ENCODE measurements at places on chromosomes 7 and 10.

- no peak for DNase-seq
These were observed 15.9 kb downstream of the TTYH3 start for GRCh38 chr7:2647594-2648172.

- DNase-seq: no peak
These were observed 35.2 kb upstream of the NPSR1 start for GRCh38 chr7:34622771-34623250.

DNA sequence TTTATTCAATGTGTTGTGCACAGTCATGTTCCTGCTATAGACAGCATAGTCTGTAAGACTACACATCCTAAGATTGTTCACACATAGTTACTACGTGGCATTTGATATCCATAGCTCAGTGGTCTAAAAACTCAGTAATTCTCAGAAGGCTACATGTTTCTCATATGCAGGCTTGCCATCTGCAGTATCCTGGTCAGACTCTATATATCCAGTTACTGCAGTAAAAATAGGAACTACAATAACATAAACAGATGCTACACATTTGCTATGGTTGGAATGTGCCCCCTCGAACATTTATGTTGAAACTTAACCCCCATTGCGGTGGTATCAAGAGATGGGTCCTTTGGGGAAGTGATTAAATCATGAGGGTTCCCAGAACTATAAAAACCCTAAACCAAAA lies 1377.8 kb upstream of the LRRTM3 start:
- no peak for DNase-seq

DNA sequence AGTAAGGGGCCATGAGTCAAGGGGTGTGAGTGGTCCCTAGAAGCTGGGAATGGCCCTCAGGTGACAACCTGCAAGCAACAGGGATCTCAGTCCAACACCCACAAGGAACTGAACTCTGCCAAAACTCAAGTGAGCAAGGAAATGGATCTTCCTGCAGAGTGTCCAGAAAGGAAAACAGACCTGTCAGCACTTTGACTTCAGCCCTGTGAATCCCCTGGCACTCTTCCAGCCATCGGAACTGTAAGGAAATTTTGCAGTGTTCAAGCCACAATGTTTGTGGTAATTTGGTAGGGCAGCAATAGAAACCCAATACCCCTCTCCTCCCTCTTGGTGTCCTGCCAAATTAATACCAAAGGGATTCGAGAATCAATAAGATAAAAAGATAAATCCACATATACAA lies 6.9 kb downstream of the LYZL1 start:
- no peak for DNase-seq

GRCh38 chr7:42168512-42168911 lies 68.5 kb downstream of the GLI3 start:
- DNase-seq: no peak

GRCh38 chr10:7189909-7190308 lies 220.9 kb downstream of the SFMBT2 start:
- no peak for DNase-seq

- DNase-seq: no peak
These were observed 5.8 kb upstream of the PDCD4 start for GRCh38 chr10:110865809-110866482.

GRCh38 chr7:128945668-128946366 lies 8.1 kb downstream of the IRF5 start:
- peak; percentile 38 for DNase-seq

- DNase-seq: no peak
These were observed 92.2 kb downstream of the EGFR start for GRCh38 chr7:55110993-55111361.

GRCh38 chr7:65798111-65799075 lies 74.5 kb upstream of the VKORC1L1 start:
- DNase-seq: no peak

DNA sequence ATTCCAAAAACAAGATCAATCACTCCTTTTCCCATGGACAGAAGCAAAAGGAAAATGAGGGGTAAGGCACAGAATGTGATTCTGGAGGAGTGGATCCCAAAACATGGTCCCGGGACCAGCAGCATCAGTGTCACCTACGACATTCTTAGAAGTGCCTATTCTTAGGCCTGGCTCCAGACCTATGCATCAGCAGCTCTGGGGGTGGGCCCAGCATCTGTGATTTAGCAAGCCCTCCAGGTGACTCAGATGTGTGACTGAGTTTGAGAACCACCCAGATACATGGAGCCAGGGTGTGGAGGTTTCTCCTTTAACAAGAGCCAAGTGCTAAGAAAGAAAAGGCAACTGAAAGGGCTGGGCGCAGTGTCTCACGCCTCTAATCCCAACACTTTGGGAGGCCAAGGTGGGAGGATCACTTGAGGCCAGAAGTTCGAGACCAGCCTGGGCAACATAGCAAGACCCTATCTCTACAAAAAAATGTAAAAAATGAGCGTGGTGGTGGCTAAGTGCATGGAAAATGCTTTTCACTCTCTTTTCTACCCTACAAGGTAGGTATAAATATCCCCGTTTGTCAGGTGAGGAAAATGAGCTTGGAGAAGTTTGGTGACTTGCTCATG lies 17.1 kb upstream of the ARPC1A start:
- DNase-seq: no peak

GRCh38 chr10:5502061-5502521 lies 2.7 kb upstream of the CALML5 start:
- DNase-seq: no peak

All from H7 (cell line).